HS-27A (cell line): ENCODE measurements at places on chromosomes 7 and 10.

DNA sequence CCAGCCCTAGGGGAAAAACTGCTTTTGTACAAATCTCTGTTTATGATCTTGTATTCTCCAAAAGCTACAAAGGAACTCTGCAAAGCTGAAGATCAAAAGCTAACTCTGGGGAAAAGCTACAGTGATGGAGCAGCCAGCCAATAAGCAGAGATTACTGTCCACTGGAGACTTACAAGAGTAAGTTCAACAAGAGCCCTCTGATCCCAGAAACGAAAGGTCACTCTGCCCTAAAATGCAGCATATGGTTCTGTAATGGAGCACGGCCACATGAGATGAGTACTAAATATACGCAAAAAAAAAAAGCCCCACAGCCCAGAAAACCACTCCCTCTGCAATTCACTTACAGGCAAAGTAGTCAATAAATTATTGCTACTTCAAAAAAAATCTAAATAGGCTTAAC, 60.1 kb downstream of the ERCC6 start:
- no peak for DNase-seq

- no peak for DNase-seq
These were observed 32.3 kb downstream of the C1GALT1 start for GRCh38 chr7:7214398-7215347.

DNA sequence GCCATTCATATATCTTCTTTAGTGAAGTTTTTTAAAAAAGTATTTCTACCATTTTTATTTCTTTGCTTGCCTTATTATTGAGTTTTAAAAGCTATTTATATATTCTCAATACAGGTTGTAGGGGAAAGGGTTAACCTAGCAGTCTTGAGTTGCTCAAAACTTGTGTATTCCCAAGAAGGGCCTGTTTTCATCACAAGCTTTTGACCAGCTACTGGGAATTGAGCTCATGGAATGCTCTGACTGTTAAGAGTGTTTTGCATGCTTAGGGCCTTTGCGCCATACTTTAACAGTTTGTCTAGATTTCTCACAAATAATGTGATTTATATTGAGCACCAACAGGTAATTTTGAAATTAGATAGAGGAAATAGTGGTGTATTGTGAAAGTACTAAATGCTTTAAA, 72.0 kb upstream of the CALCR start:
- DNase-seq = no peak

GRCh38 chr7:140403878-140404564, at the start of gene RAB19:
TSS of gene RAB19 (plus strand) at chr7:140404058. CDS start at chr7:140407647, 3,589 bp downstream.
- DNase-seq = no peak

DNA sequence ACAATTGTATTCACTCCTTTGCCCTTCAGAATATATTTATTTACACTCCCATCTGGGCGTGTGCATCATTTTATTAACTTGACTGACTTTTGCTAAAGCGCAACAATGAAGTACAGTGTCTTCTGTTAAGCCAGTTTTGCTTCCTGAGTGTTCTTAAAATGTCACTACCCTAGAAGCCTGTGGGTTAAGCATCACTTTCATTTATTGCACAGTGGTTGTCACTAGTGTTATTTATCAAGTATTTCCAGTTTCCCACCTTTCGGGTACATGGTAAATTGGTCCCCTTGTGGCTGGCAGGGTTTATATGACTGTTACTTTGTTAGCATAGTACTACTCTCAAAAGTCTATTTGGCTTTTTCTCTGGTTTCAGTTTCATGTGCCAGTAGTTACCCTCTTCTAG, 3.3 kb downstream of the HILPDA start:
- no peak for DNase-seq

- no peak for DNase-seq
These were observed 44.6 kb downstream of the VSTM4 start for GRCh38 chr10:49070701-49071100.

DNA sequence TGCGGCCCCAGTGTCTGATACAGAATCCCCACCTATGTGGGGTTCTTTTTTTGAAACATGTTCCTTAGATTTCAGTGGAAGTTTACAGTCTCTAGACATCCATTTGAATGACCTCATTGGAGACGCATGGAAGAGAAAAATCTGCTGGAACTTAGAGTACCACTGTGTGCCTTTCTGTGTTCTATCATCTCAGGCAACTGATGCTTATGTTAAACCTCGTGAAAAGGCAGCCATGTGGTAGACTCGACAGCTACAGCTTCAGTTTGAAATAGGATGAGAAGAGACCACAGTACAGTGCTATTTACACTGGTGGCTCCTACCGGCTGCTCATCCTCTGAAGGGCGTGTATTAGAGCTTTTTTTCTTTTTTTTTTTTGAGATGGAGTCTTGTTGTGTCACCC, 74.4 kb downstream of the FAM171A1 start:
- DNase-seq = no peak

DNA sequence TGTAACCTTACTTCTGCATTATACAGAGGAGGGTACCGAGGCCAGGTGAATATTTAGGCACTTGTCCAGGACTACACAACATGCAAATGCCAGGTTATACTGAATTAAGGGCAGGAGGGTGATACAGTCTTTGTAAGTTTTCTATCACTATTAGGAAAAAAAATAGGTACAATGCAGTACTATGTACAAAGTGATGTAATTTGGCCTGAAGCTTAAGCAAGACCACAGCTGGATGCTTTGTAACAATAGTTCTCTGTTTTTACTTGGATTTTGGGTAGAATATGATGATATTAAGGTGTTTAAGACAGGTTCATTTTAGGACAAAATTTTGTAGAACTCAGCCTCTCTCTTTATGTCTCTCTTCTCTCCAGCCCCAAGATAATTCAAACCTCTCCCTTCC, 2.8 kb upstream of the NXPH1 start:
- DNase-seq = no peak
